ENCODE measurements at places on chromosomes 1 and 21.

- DNase-seq = no peak
These were observed 246.8 kb downstream of the TGFB2 start for GRCh38 chr1:218591966-218592365.

DNA sequence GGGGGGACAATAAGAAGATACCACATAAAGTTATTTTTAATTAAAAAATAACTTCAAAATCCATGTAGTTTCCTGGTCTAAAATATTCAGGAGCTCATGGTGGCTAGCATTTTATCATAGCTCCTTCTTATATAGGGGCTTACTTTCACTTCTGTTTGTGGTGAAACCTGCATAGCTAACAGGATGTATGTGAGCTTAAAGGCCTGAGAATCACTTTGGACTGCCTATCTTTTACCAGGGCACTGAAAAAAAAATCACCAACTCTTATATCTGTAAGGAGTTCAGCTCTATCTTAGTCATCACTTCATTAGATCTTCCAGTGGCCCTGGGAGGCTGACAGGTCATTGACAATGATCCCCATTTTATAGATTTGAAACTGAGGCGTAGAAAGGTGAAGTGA lies 21.3 kb downstream of the UROD start:
- DNase-seq = no peak

GRCh38 chr1:182968151-182968741 lies 15.3 kb upstream of the SHCBP1L start:
- DNase-seq = no peak

DNA sequence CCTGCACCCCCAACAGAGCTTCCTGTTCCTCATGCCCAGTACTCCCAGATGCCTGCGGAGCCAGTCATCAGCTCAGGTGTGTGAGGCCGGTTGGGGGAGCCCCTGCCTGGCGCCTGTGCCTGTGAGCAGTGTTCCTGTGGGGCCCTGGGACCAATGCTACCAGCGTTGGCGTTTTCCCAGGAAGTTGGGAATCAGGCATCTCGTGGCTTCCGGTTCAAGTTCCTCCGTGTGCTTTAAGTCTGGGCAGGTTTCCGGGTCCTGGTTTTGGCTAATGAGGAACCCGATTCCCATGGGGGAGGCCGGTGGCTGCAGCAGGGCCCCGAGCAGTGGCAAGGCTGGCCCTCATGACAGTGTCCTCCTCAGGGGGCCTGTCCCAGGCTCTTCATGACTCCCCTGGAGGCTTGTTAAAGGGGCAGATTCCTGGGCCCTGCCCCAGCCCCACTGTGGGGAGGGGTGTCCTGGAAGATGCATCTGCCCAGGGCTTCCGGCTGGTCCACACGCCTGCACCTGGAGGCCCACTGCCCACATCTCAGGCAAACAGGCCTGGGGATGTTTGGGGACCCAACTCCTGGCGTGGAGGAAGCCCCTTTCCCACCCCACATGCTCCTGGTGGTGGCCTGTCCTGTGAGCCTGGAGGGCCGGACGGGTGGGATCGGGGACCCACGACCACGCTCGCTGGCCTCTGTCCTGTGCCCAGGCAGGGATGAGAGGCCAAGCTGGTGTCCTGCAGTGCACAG lies 26.2 kb downstream of the TP73 start:
- no peak for DNase-seq

- no peak for DNase-seq
These were observed 3.6 kb upstream of the SMPDL3B start for GRCh38 chr1:27931184-27931583.

DNA sequence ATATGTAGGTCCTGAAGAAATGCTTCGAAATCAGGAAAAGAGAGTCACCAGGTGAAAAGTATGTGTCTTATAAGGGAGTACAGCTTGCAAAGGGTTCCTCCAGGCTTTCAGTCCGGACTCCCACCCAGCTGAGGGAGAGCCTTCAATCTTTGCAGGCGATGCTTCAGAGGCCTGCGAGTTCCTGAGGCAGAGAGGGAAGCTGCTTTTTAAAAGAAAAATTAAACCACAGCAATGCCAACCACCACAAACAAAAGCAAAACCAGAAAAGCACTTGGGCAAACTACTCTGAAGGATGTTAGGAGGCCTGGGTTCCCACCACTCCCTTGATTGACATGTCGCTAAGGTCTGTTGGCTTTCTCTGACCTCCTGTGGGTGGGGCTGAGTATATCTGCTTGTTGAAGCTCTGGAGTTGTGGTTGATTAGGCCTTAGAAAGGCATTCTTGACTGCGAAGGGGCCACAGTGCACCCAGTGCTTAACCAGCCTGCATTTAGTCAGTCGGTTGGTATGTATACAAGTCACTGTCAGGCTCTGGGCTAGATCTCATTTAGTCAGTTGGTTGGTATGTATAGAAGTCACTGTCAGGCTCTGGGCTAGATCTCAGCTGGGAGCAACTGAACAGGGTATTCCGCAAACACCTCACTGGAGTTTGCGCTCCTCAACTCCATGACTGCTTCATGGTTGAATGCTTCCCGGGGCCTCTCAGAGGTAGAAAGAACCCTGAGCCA lies 1.2 kb downstream of the NIPAL3 start:
- no peak for DNase-seq

GRCh38 chr1:243713470-243714186 lies 136.4 kb downstream of the AKT3 start:
- peak; percentile 65 for DNase-seq

DNA sequence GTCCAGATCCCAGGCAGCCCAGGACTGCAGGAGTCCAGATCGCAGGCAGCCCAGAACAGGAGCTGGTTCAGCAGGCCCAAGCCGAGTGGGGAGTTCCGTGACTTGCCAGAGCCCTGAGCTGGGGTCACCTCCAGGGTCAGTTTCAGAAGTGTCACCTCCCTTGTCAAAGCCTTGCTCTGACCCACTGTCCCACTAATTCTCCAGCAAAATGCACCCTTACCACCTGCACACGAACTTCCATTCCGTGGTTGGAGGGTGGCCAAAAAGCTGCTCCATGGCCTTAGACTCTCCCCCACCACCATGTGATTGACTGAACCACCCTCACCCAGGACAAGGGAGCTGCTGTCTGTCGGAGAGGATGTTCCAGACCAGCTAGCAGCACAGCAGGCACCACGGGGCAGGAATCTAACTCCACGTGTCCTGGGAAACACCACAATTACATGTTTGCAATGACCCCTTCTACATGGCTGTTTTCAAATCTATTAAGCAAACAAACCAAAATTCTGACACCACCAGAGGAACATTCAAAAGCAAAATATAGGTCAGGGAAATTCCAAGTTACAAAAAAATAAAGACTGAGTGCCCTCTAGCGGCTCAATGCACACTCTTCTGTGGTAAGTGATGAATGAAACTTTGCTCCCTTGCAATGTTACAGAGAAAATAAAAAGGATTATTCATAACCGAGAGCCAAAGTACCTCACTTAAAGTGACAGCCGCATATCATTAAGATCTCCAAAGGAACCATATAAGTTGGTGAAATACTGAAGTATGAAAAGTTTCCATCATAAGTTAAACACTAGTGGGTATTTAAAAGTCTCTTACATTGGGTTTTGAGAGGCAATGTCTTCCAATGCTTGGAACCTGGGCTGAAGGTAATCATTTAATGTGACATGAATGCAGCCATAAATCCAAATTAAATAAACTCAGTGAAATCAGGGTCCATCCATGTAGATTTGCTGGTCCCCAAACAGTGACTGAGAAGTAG lies 76.3 kb downstream of the NPHP4 start:
- no peak for DNase-seq

DNA sequence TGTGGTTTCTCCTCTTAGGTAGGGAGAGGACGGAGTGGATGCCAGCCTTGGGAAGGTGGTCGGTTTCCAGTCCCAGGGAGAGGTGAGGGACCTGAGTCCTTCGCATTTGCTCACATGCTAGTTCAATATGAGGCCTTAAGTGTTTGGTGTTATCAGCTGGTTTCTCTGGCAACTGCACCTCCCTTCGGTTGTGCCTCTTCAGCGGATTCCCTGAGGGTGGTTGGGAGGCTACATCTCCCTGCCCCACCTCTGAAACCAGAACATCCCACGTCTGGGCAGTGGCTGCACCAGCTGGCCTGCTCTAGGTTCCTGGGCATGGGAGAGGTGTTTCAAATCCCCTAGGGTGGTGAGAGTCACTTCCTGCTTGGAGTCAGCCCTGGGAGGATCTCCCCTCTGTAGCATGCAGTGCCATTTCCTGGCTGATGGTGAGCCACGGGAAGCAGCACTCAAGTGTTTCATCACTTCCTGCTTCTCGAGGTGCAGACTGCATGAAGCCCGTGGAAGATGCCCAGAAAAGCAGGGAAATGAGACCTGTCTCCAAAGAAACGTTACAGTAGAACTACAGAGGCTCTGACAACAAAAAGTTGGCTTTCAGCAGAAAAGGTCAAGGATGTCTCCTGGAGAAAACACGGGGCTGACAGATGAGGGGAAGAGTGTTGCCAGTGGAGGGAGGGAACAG lies 4.5 kb downstream of the TMEM125 start:
- no peak for DNase-seq

GRCh38 chr1:104574620-104575019 lies 824.9 kb downstream of the AMY1C start:
- no peak for DNase-seq

GRCh38 chr21:46325073-46325912 lies 1.3 kb downstream of the PCNT start:
- DNase-seq = peak; percentile 51

GRCh38 chr1:113199760-113200455 lies 126.9 kb downstream of the LRIG2 start:
- no peak for DNase-seq

GRCh38 chr1:76086597-76086996 lies 12.1 kb downstream of the ST6GALNAC3 start:
- no peak for DNase-seq

- DNase-seq = no peak
These were observed 44.2 kb downstream of the RPAP2 start for GRCh38 chr1:92343061-92343460.

GRCh38 chr1:18597160-18598042 lies 33.2 kb upstream of the PAX7 start:
- peak; percentile 77 for DNase-seq

DNA sequence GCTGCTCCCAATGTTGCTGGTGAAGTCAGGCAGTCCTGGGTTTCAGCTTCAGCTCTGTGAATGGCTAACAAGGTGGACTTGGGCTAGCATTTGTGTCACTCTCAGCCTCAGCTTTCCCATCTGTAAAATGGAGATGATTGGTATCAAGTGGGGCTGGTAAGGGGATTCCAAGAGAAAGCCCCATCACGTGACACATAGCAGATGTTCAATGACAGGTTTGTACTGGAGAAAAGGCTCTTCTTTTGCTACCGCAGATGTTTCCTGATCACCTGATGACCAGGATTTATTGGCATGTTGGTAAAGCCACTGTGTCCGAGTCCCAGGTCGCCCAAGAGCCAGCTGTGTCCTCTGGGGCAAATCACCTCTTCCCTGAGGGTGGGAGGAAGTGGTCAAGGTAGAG lies 335.0 kb downstream of the MATN1 start:
- peak; percentile 1 for DNase-seq

GRCh38 chr1:218874313-218874712 lies 299.4 kb upstream of the LYPLAL1 start:
- DNase-seq = no peak

DNA sequence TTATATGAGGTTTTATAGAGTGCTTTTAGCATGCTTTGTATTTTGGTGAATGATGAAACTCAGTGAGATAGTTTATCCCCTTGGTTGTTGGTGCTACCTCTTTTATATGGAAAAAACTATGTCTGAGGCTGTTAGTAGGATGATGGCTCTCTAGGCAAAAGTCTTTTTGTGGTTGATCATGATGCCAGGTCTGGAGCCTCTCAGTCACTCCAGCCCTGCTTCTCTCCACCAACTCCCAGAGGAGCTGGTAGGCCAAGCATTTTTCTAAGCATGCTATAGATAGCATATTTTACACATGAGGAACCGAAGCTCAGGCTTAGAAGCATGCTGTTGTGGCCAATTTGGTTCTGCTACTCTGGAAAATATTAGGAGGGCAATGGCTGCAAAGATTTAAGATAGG lies 82.2 kb downstream of the FMN2 start:
- DNase-seq = no peak

GRCh38 chr1:79262745-79263258 lies 256.3 kb upstream of the ADGRL4 start:
- no peak for DNase-seq

- no peak for DNase-seq
These were observed at the start of gene TRIM67 for GRCh38 chr1:231161667-231162296. TRIM67 (plus strand) TSS chr1:231162058; CDS start chr1:231162970, 912 bp downstream.

DNA sequence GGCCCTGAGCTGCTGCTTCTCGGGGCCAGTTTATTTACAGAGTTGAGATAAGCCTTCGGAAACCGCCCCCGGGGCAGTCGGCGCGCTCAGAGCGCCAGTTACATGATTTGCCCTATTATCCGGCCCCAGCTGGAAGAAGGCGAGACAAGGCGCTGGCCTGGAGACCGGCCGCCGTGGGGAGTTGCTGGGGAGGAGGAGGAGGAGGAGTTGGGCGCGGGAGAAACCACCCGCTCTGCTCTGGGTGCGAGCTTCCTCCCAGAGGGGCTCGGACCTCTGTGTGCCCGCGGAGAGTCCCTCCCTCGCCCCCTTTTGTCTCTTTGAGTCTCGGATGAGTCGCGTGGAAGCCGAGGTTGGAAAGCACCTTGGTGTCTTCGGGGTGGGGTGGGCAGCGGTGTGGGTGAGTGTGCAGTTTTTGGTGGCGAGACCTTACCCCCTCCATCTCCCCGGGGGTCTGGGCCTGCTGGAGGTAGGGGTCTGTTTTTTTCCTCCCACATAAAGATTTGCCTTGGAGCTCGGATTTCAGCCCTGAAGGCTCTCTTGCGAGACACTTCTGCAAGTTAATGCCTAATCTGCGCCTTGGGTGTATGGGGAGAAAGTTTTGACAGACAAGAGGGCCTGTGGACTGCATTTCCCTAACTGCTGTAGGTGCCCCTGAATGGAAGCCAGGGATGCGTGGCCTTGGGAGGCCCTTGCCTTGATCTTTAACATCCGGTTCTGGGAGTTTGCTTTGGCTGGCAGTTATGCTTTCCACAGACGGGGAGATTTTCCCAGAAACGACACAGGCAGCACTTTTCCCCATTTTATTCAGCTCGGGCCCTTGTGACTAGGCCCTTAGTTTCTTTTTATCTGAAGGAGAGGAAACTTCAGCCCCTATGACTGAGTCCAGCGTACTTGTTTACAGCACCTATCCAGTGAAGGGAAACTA lies 80.0 kb downstream of the NDUFS5 start:
- DNase-seq = peak; percentile 63

DNA sequence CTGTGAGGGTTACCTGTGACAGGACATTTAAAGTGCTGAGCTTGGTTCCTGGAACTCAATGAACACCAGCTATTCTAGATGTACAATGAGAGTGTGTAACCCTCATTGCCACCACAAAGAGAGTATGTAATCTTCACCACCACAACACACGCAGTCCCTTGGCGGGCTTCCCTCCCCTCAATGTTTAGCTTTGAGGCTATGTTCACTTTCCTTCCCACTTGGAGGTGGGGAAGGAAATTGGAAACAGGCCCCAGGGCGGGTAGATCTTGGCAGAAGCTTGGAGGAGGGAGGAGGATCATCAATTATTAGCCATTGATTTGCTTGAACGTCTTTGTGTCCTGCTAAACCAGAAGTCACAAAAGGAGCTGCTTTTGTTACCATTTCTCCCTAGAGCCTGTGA lies 8.3 kb upstream of the COL16A1 start:
- DNase-seq = no peak

Measured in right hindlimb (tissue), 1 donor.